Stimulated activated CD4-positive, alpha-beta T cell treated with anti-CD3 and anti-CD28 coated beads, Interleukin-1b, Interleukin-23, amount 100 ng/mL, for 4 hours (primary cell): ENCODE measurements at places on chromosomes 3 and 15.

- DNase-seq, result no peak
Measured at GRCh38 chr3:164208048-164208447, 870.2 kb downstream of the SI start.

GRCh38 chr3:23440416-23441294 lies 237.5 kb downstream of the UBE2E2 start:
- DNase-seq, result no peak

DNA sequence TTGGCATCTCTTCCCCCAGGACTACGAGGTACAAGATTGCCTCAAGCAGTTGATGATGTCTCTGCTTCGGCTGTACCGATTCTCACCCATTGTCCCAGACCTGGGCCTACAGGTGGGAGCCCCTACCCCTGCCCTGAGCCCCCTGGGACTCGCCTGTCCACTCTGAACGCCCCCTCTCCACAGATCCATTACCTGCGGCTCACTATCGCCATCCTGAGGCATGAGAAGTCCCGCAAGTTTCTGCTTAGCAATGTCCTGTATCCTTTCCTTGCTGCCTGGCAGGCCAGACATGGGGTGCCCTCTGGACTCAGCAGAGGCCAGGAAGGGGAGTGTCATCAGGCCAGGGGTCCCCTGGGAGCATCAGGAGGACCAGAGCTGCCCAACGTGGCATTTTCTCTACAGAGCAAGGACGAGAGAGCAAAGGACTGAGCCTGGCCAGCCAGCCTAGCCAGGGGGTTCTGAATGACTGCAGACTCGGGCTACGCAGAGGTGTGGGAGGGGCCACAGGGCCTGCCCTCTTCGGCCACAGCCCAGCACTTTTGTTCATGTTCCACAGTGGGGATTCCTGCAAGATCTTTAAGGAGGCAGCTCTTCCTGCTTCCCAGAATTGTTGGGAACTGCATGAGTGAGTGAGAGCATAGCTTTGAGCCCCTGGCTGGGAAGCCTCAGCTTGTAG lies 11.2 kb downstream of the RNF123 start:
- DNase-seq, result no peak

DNA sequence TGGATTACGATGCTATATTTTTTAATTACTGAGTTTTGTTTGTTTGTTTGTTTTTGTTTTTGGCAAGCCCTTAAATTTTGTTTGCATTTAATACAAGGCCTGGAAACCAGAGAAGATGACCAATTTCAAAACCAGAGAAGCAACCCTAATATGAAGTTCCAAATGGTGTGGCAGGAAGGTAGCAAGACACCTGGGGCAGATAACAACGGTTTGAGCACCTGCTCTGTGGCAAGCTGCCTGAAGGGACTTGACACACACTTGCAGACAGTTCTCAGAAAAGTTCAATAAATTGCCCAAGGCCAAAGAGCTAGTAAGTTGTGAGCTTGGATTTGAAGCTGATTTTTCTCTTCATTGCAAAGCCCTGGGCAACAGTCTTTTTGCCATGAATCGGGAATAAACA lies 151.2 kb upstream of the UBE2E1 start:
- no peak for DNase-seq

- DNase-seq, result no peak
Measured at GRCh38 chr3:13570391-13571194, 21.7 kb downstream of the FBLN2 start.

DNA sequence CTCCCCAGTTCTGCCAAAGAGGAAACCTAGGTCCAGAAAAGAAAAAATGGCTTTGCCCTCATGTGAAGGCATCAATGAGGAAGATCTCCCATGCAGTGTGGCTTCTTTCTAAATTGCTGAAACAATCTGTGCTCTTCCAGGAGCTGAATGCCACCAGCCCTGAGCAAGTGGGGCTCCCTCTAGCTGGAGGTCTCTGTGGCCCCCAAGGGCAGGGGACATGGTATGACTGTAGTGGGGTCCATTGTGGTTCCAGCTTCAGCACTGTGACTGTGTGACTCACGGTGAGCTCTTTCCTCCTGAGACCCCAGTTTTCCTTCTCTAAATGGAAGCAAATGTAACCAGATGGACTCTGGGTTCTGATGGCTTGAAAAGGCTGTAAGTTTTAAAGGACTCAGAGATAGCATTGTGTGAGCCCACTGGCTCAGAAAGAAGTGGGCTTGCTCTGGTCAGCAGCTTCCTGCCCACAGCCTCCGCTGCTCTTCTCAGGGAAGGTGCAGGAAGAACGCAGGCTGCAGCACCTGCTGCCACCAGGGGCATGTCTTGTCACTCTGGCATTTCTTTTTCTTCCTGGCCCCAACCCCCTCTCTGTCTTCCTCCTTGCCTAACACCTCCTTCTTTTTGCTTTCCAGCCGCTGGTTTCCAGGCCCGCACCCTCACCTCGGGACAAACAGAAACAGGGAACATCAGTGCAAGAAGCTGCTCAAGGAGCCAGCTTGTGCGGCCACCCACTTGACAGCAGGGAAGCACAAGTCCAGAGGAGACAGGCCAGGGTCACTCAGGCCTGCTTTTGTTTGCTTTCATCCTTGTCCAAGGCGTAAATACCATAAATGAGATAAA lies 5.8 kb upstream of the CXCR6 start:
- DNase-seq, result no peak

DNA sequence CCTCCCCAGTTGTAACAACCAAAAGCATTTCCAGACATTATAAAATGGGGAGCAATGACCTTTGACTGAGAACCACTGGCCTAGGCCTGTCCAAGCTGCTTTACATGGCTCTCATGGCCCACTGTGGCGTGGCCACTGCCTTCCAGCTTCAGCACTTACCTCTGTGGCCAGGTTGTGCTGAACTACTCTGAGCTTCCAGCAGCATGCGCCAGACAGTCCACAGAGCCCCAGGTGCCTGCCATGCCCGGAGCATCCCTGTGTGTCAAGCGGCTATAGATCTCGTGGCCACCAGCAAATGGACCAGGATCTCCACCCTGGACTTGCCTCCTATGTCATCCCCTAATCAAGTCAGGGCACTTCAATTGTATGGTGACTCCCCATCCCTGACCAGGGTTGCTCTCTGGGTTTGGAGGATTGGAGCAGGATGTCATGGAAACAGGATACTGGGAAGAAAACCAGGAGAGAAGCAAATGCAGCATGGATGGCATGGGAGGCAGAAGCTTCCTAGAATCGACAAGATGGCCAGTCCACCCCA lies 199.7 kb downstream of the UACA start:
- no peak for DNase-seq

- DNase-seq, result no peak
Measured at GRCh38 chr15:81024265-81024872, 23.6 kb downstream of the TLNRD1 start.

GRCh38 chr15:43799209-43799944 lies 643 bp downstream of the SERINC4 start:
- no peak for DNase-seq

DNA sequence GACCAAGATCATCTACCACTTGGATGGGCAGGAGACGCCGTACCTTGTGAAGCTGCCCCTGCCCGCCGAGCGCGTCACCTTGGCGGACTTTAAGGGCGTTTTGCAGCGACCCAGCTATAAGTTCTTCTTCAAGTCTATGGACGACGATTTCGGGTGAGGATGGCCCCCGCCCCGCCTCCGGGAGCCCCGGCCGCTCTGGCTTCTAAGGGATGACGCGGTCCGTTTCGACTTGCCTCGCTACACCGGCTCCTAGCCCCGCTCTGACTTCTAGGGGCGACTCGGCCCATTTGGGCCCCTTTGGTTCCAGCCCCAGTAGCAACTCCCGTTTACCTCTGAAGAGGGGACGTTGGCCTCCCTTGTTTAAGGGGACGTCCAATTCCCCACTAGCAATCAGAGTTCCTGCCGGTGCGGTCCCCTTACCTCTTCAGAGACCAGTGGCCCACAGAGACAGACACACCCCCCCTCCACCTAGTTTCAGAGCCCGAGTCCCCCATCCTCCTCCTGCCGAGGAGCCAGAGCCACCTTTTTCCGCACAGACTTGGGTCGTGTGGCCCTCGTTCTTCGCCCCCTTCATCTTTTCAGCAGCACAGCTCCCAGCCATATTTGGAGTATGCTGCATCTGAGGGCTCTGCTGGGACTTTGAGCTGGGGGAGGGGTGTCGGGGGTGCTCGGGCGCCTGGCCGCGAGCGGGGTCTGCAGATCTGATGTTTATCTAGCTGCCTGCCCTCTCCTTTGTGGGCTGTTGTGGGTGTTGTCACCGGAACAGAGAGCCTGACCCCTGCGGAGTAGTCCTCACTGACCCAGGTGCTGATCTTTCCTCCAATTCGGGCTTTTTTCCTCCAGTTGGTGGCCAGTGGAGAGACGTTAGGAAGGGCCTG lies 706 bp downstream of the DVL3 start:
- DNase-seq, result peak; percentile 38

DNA sequence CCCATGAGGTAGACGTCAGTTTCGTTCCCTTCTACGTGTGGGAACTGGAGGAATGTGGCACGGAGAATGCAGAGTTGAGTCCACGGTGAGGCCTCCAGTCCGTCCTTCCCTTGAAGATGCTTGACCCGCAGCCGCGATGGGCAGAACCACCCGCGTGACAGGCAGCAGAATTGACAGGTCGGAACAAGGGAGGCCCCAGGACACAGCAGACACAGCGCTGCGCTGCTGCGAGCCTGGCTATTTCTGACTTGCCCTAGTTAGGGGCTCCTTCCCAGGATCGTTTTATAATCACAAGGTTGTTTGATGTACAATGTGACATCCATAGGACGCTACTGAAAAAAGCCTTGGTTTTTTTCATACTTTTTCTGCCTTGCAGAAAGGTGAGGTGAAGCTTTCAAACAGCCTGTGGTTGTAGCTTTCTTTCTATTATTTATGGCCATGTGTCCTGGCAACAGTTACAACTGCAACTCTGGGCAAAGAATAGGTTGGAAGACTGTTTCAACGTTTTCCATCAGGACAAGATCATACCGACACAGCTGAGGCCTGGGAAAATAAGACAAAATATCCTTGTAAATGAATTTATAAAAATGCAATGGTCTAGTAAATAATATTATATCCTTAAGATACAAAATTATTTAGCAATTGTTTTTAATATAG lies 9.6 kb upstream of the TMEM41A start:
- DNase-seq, result no peak

- DNase-seq, result no peak
Measured at GRCh38 chr3:54360320-54360719, 238.0 kb downstream of the CACNA2D3 start.

DNA sequence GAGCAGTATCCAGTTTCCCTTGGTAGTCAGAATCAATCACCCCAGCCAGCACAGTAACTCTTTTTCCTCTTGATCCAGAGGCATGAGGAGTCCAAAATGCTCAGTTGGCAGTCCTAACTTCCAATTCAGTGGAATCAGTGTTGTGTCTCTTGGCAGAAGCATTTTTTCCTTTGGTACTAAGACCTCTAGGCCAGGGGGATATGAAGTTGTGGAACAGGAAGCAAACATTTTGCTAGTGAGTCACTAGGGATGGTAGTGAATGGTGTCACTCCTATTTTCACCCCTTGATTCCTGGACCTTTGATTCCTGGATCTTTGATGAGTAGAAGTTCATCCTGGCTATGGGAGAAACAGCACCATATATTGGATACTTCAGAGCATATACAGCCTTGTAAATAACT lies 70.5 kb upstream of the ALDH1A3 start:
- DNase-seq, result no peak

DNA sequence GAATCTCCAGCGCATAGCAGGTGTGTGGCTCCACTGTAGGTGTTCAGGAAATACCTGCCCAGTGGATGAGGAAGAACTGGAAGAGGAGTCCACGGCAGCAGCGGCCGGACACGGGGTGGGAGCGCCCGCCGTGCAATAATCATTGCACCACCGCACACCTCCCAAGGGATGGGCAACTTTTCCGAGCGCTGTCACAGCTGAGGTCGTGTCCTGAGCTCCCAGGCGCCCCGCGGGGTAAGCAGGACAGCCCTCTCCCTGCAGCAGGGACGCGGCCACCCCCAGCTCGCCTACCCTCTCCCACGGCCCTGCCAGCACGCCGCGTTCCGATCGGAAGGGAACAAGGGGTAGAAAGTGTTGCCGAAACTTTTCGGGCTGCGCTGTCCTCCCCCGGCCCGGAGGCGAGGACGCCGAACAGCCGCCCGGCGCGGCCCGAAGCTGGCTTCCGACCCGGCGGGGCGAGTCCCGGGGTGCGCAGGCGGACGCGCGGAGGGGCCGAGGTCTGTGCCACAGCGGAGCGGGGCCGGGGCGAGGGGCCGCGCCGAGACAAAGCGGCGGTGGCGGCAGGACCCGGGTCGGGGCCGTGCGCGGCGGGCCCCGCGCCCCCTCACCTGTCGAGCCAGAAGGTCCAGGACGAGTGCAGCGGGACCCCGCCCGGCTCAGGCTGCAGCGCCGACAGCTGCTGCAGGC lies 475 bp downstream of the EIF4E3 start:
- peak; percentile 41 for DNase-seq

- DNase-seq, result no peak
Measured at GRCh38 chr3:13491206-13491974, 11.3 kb downstream of the HDAC11 start.

- no peak for DNase-seq
Measured at GRCh38 chr3:43921056-43921648, 230.4 kb downstream of the ABHD5 start.

- DNase-seq, result no peak
Measured at GRCh38 chr3:39870706-39871105, 61.3 kb downstream of the MYRIP start.
